Activated CD8-positive, alpha-beta memory T cell treated with anti-CD3 and anti-CD28 coated beads for 4 hours (primary cell): ENCODE measurements at places on chromosomes 6 and 20.

DNA sequence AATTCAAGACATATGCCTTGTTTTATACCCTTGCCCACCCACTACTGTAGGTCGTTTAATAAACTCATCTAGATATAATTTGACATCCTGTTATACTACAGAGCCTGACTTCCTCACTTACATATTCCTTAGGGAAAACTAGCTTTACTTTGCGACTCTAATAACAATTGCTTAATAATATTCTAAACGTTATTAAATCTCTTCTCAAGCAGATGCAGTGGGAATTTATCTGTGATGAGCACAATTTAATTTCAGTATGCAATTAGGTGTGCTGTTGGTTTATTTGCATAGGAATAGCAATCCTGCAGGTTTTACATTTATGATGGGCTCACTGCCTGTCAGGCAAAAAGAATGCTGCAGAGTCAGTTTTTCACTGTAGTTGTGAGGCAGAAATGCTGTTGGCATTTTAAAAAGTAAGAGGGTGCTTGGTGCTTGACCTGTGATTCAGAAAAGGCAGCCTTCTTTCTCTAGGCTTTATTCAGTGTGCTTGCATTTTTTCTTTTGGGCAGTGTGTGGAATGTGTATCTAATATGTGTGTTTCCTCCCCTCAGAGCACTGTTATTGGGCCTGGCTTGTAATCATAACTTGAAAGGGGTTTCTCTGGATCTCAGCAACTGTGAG, 152.3 kb upstream of the SCGN start:
- no peak for DNase-seq

DNA sequence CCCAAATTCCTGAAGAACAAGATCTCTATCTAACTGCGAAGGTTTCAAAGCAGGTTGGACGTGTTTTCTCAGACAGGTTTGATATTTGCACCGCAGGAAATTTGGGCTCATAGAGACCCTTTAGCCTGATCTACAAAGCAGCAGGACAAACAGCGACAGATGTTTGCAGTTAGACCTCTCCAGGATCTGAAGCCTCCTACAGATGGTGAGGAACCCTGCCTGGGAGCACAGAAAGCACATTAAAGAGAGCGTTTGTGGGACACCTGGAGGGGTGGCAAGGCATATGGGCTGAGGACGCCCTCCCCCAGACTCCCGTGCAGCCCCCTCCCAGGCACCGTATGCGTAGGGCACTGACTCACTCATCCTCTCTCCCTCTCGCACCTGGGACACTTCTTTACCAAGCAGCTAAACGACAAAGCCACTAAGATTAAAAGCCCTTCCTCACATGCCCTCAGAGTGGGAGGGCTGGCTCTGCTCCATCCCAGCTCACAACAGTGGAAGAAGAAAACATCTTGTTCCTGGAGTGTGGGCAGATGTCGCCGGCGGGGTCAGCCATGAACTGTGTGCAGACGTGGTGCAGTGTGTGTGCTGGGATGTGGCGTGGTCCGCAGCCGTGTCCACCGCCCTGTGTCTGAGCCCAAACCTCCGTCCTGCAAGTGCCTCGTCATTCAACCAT, 249.7 kb upstream of the AFDN start:
- no peak for DNase-seq

DNA sequence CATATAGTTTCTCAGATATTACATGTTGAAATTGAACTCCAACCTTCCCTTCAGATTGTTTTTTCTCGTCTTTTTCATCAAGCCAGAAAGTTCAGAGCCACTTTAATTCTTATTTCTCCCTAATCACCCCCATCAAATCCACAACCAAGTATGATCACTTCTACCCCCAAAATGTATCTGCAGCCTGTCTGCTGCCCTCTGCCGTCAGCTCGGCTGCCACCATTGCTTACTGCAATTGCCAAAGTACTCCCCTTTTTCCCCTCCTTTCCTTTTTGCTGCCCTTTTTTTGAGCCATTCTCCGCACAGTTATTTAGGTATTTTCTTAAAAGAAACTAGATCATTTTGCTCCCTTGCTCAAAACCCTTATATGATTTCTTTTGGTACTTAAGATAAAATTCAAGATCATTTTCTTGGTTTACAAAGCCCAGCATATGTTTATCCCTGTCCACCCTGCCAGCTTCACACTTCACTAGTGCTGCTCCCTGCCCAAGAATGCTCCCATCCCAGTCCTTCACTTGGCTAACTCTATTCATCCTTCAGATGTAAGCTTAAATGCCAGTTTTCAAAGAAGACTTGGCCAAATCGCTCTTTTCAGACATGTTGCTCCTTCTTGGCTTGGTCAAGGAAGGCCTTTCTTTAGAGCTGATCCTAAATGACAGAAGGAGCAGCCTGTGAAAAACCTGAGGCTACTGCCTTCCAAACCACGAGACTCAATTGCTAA, 63.7 kb downstream of the SH3BGRL2 start:
- no peak for DNase-seq

DNA sequence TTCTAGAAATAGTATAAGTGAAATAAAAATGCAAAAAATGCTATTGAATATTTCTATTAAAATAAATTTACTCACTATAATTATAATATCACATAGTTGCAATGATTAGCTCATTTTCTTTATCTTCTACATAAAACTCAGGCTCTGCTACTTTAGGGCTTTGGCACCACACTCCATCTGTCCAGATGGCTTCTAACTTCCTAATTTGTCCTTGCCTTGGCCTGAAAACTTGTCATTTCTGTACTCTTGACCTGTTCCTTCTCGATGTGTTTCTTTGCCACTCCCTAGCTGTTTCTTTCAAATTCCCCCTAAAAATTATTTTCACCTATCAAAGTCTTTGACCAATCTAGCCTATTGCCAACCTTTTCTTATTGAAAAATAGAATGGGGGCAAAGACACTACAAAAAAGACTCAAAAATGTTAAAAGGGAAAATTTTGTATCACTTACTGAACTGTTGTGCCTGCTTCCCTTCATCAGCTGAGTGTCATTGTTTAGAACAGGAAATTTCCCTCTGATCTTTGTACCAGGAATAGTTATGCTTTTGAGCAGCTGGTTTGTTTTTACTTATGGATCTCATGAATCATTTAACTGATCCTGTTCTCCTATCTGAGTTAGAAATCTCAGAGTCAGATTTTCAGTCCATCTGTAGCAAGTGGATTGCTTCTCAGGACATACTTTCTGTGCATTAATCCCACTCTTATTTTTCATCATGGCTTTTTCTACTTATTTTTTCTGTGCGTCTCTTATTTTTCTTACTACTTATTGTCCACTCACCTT, 279.2 kb upstream of the CNR1 start:
- DNase-seq, result no peak

DNA sequence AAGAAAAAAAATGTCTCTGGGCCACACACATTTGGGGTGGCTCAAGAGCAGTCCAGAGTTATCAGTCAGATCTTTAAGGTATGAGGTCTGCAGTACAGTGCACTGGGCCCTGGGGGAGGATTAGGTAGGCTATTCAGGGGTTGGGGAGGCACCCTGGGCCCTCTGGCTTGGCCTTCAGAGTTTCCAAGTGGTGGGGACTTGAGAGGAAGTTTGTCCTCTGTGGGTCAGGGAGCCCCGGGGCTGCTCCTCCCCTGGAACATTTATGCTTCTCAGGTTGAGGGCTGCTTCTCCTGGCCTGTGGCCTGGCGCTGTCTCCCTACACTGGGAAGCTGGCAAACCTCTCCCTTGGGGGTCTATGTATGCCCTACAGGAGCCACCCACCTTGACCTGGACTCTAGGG, 46.0 kb downstream of the PTK7 start:
- no peak for DNase-seq
